Activated naive CD8-positive, alpha-beta T cell treated with anti-CD3 and anti-CD28 coated beads, Interleukin-2, amount 10 ng/mL, durations not matched to agents 7 days and 5 days (primary cell): ENCODE measurements at places on chromosomes 12 and 14.

DNA sequence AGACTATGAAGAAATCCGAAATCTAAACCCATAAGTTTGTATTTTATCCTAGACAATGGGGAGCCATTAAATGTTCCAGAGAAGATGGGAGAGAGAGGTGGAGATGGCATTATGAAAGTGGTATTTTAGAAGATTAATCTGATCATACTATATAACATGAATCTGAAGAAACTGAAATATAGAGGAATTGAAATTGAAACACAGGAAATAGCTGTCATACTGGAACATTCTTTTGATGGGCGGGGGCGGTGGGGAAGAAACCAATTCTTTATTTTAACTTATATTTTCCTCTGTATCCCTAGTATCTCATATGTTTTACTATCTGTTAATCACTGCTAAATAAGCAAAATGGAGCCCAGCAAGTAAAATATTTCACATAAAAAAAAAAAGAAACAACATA is 27.0 kb upstream of the FOXN3 start:
- peak overlapping the region; percentile 76 for H3K4me3 ChIP-seq
- H3K36me3 ChIP-seq: peaks cover 29% of the 10 kb centered on the region
- H3K4me1 ChIP-seq: peaks cover 44% of the 10 kb centered on the region
- peak overlapping the region; percentile 91 for H3K27ac ChIP-seq
- H3K27me3 ChIP-seq: no peaks in the 10 kb centered on the region

DNA sequence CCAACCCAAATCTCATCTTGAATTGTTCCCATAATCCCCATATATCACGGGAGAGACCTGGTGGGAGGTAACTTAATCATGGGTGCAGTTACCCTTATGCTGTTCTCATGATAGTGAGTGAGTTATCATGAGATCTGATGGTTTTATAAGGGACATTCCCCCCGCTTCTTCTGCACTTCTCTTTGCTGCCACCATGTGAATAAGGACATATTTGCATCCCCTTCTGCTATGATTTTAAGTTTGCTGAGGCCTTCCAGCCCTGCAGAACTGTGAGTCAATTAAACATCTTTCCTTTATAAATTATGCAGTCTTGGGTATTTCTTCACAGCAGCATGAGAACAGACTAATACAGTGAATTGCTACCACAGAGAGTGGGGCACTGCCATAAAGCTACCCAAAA is 179.1 kb downstream of the LRIG3 start:
- no peak overlapping the region for H3K4me3 ChIP-seq
- H3K4me1 ChIP-seq: no peaks in the 10 kb centered on the region

GRCh38 chr14:34277191-34277590 is 184.8 kb downstream of the SPTSSA start:
- H3K4me1 ChIP-seq: no peaks in the 10 kb centered on the region
- no peaks in the 10 kb centered on the region for H3K36me3 ChIP-seq
- peaks cover 10% of the 10 kb centered on the region for H3K27me3 ChIP-seq
- H3K27ac ChIP-seq: no peak overlapping the region
- no peak for DNase-seq

GRCh38 chr14:69901113-69901951 is 22.1 kb downstream of the SMOC1 start:
- H3K27ac ChIP-seq: no peak overlapping the region
- no peak for DNase-seq
- no peaks in the 10 kb centered on the region for H3K4me1 ChIP-seq

DNA sequence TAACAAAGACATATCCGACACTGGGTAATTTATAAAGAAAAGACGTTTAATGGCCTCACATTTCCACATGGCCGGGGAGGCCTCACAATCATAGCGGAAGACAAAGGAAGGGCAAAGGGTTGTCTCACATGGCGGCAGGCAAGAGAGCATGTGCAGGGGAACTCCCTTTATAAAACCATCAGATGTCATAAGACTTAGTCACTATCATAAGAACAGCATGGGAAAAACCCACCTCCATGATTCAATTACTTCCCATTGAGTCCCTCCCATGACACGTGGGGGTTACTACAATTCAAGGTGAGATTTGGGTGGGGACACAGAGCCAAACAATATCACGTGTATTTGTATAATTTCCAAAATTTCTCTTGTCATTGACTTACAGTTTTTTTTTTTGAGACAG is 5.5 kb upstream of the LMNTD1 start:
- H3K4me3 ChIP-seq: no peak overlapping the region
- H3K36me3 ChIP-seq: no peaks in the 10 kb centered on the region
- no peak overlapping the region for H3K27ac ChIP-seq
- H3K4me1 ChIP-seq: no peaks in the 10 kb centered on the region
- no peak for DNase-seq

- no peak overlapping the region for H3K4me3 ChIP-seq
- no peaks in the 10 kb centered on the region for H3K4me1 ChIP-seq
- peaks cover 59% of the 10 kb centered on the region for H3K36me3 ChIP-seq
- peak; percentile 62 for DNase-seq
- no peaks in the 10 kb centered on the region for H3K27me3 ChIP-seq
These were observed 50.4 kb downstream of the CHGA start for GRCh38 chr14:92973261-92973797.

DNA sequence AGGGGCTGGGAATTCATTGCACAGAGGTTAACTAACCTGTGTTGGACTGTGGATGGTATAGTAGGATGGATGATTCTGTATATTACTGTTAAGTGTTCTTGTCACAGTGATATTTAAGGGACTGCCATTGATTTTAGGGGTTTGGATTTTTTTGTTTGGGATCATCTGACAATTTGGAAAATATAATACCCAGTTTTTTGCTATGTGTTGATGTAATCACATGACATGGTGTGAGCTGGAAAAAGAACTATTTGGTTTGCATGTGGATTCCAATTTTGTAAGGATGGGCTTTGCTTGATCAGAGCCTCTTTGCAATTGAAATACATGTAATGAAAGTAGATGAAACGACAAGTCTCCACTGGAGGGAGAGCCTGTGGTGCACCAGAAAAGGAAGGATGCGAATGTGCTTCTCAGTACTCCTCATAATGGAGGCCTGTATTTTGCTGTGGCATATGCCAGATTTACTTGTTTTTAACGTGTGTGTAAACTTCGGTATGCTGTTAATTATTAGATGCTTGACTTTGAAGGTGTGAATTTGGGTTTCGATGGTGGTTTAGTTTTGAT is 2.7 kb downstream of the DYRK2 start:
- peaks cover 45% of the 10 kb centered on the region for H3K4me1 ChIP-seq
- peaks cover 37% of the 10 kb centered on the region for H3K36me3 ChIP-seq
- peaks cover 4% of the 10 kb centered on the region for H3K27me3 ChIP-seq
- H3K27ac ChIP-seq: peak overlapping the region; percentile 93
- peak overlapping the region; percentile 94 for H3K4me3 ChIP-seq

- DNase-seq: no peak
- H3K27me3 ChIP-seq: peaks cover 4% of the 10 kb centered on the region
These were observed 3.8 kb upstream of the CDKL1 start for GRCh38 chr14:50400461-50400860.

- no peak for DNase-seq
- H3K4me3 ChIP-seq: no peak overlapping the region
- no peaks in the 10 kb centered on the region for H3K36me3 ChIP-seq
- no peak overlapping the region for H3K27ac ChIP-seq
- peaks cover 29% of the 10 kb centered on the region for H3K27me3 ChIP-seq
These were observed 48.3 kb downstream of the MVK start for GRCh38 chr12:109621901-109622364.

DNA sequence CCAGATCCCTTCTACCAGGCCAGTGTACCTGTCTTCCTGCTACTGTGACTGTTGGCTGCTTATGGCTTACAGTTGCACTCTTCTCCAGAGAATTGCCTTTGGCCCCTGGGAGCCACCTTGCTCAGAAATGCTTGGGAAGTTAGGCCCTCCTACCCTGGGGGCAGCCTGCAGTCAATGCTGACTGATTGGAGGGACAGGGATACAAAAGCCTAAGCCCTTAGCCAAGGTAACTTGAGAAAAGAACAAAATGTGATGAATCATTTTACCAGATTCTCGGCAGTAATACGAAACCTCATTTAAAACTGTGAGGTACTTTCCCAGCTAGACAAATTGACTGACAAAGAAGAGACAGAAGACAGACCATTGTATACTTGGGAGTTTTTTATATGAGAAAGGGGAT is 47.3 kb downstream of the PTCSC3 start:
- no peaks in the 10 kb centered on the region for H3K36me3 ChIP-seq
- H3K27me3 ChIP-seq: peaks cover 2% of the 10 kb centered on the region
- no peak overlapping the region for H3K27ac ChIP-seq
- DNase-seq: no peak
- H3K4me3 ChIP-seq: no peak overlapping the region
- no peaks in the 10 kb centered on the region for H3K4me1 ChIP-seq

GRCh38 chr14:24164518-24164991 is 3.5 kb downstream of the IRF9 start:
- DNase-seq: no peak
- no peaks in the 10 kb centered on the region for H3K27me3 ChIP-seq

GRCh38 chr14:58918066-58918738 is 270.3 kb upstream of the DAAM1 start:
- H3K27ac ChIP-seq: no peak overlapping the region
- H3K27me3 ChIP-seq: peaks cover 12% of the 10 kb centered on the region
- no peaks in the 10 kb centered on the region for H3K4me1 ChIP-seq
- DNase-seq: no peak

GRCh38 chr12:46693034-46693433 is 132.8 kb downstream of the SLC38A4 start:
- peaks cover 2% of the 10 kb centered on the region for H3K27me3 ChIP-seq
- H3K27ac ChIP-seq: no peak overlapping the region
- no peak for DNase-seq
- no peaks in the 10 kb centered on the region for H3K4me1 ChIP-seq

- H3K4me3 ChIP-seq: no peak overlapping the region
- no peaks in the 10 kb centered on the region for H3K27me3 ChIP-seq
These were observed 27.4 kb downstream of the OAS2 start for GRCh38 chr12:113005762-113006161.

- H3K4me3 ChIP-seq: no peak overlapping the region
- H3K36me3 ChIP-seq: no peaks in the 10 kb centered on the region
- H3K27me3 ChIP-seq: no peaks in the 10 kb centered on the region
- H3K4me1 ChIP-seq: no peaks in the 10 kb centered on the region
These were observed 56.9 kb downstream of the AMN start for GRCh38 chr14:102979406-102979805.

DNA sequence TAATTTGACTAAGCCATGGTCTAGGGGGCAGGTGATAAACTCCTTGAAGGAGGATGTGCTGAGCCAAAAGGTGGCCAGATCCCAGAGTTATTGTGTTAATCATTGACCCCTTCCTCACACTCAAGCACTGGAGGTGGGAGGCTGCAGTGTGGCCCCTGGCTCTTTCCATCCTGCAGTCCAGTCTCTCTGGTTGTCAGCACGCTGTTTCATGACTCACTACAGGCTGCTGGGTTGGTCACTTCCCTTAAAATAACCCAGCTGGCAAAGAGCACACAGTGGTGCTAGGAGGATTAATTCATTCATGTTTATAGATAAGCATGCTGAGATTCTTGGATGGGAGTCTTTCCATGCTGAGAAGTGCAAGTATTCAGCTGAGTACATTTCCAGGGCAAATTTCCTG is 228.9 kb downstream of the ANO2 start:
- no peaks in the 10 kb centered on the region for H3K36me3 ChIP-seq
- H3K27me3 ChIP-seq: peaks cover 19% of the 10 kb centered on the region
- no peak overlapping the region for H3K4me3 ChIP-seq
- H3K4me1 ChIP-seq: no peaks in the 10 kb centered on the region
- DNase-seq: no peak
- H3K27ac ChIP-seq: no peak overlapping the region

GRCh38 chr12:120197542-120197887 is 3.0 kb upstream of the GCN1 start:
- DNase-seq: no peak
- no peaks in the 10 kb centered on the region for H3K27me3 ChIP-seq
- peaks cover 29% of the 10 kb centered on the region for H3K36me3 ChIP-seq
- H3K27ac ChIP-seq: no peak overlapping the region

DNA sequence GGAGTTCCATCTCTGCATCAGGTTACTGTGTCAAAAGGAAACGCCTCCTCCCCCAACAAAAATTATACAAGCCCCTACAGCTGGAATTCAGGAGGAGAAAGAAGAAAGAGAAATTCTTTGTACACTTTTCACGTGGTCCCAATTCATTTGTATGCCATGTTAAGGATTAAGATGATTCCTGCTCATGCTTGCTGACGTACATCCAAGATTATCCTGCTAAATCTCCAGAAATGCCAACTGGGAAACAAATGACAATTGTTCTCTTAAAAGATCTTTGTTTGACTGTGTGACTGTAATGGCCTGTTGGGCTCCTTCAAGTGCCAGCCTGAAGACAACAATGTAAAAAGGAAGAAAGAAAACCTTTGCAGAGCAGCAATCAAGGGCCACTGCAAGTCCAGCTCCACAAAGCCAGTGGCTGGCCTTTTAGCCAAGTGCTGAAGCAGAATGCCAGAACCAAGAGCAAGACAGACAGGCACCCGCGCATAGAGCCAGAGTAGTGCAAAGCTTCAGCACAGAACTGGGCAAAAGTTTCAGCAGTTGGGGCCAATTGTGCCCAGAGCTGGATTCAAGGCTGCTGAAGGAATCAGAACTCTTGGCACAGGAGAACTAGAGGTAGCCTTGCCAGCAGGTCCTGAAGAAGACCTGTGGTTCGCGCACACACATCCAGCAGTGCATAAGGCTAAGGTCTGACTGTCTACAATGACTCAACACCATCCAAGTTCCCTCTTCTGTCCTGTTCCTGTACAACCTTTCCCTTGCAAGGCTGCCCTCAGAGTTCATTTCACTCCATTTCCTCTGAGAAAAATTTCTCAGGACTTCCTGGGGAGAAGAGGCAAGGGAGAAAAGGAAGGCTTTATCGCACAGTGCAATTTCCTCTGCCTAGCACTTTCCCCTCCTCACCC is 209.7 kb upstream of the BMP4 start:
- H3K27ac ChIP-seq: no peak overlapping the region
- peaks cover 31% of the 10 kb centered on the region for H3K27me3 ChIP-seq
- H3K4me3 ChIP-seq: no peak overlapping the region
- DNase-seq: no peak
- H3K4me1 ChIP-seq: peaks cover 2% of the 10 kb centered on the region

DNA sequence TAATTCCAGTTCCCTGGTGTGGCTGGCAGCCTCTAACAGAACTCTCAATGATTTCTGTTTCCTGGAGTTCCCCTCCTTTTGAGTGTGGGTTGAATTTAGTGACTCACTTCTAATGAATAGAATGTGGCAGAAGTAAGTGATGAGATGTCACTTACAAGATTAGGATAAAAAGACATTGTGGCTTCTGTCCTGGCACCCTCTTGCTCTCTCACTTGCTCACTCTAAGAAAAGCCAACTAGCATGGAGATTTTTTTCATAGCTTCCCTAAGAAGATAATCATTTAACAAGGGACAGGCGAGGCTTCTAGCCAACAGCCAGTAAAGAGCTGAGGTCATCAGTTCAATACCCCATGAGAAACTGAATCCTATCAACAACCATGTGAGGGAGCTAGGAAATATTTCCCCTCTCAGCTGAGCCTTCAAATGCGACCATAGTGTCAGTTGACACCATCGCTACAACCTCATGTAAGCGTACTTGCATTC is 156.7 kb downstream of the TMTC3 start:
- H3K4me1 ChIP-seq: no peaks in the 10 kb centered on the region
- H3K36me3 ChIP-seq: no peaks in the 10 kb centered on the region
- H3K27ac ChIP-seq: no peak overlapping the region
- no peaks in the 10 kb centered on the region for H3K27me3 ChIP-seq
- no peak for DNase-seq

GRCh38 chr12:74620921-74621320 is 83.3 kb downstream of the ATXN7L3B start:
- no peak overlapping the region for H3K27ac ChIP-seq
- H3K27me3 ChIP-seq: no peaks in the 10 kb centered on the region
- no peaks in the 10 kb centered on the region for H3K4me1 ChIP-seq
- H3K4me3 ChIP-seq: no peak overlapping the region

GRCh38 chr12:120352117-120352516 is 16.8 kb downstream of the MSI1 start:
- no peaks in the 10 kb centered on the region for H3K36me3 ChIP-seq
- H3K4me3 ChIP-seq: no peak overlapping the region
- no peak for DNase-seq
- H3K27me3 ChIP-seq: peaks cover 14% of the 10 kb centered on the region
